ENCODE measurements at places on chromosomes 11 and 22.
A peak's percentile ranks its signal among the peaks of the same experiment; 100 is the strongest.

DNA sequence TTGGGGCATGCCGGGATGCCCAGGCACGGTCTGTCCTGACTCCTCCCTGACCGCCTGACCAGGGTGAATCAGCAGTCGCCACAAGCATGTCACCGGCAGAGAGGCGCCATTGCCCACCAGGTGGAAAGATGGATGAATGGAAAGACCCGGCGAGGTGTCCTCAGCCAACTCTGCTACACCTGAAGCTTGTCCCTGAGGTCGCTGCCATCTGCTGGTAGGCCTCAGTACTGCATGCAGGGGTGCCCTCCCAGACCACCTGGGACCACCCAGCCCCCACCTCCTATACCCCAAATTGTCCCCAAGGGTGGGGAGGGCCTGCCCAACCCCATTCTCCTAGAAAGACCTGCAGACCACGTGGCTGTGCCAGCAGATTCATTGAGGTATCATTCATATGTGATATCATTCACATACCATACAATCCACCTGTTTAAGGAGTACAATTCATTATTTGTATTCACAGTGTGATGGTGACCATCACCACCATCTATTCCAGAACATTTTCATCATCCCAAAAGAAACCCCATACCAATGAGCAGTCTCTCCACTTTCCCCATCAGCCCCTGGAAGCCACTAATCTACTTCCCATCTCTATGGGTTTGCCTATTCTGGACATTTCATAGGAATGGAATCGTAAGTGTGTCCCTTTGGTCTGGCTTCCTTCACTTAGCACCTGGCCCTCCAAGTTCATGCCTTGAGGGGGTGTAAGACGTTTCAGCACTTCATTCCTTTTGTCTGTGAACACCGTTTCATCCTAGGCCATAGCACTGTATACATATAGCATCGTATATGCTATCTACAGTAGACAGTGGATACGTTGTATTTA is 17.5 kb downstream of the FGF3 start:
- H3K36me3 ChIP-seq, result no peaks in the 10 kb centered on the region
- H3K27me3 ChIP-seq, result no peaks in the 10 kb centered on the region
- H3K27ac ChIP-seq, result no peak overlapping the region

- no peaks in the 10 kb centered on the region for H3K27me3 ChIP-seq
- no peak overlapping the region for H3K27ac ChIP-seq
- no peaks in the 10 kb centered on the region for H3K4me1 ChIP-seq
- H3K36me3 ChIP-seq, result no peaks in the 10 kb centered on the region
These were observed 18.4 kb downstream of the DEUP1 start for GRCh38 chr11:93348930-93349329.

GRCh38 chr22:29041408-29041807 is 20.2 kb downstream of the C22orf31 start:
- peaks cover 11% of the 10 kb centered on the region for H3K4me1 ChIP-seq
- DNase-seq, result no peak
- H3K27ac ChIP-seq, result no peak overlapping the region
- peaks cover 3% of the 10 kb centered on the region for H3K27me3 ChIP-seq
- H3K36me3 ChIP-seq, result no peaks in the 10 kb centered on the region
- no peak overlapping the region for H3K4me3 ChIP-seq

- no peaks in the 10 kb centered on the region for H3K4me1 ChIP-seq
- no peaks in the 10 kb centered on the region for H3K36me3 ChIP-seq
- H3K27me3 ChIP-seq, result peaks cover 7% of the 10 kb centered on the region
- H3K27ac ChIP-seq, result no peak overlapping the region
- no peak overlapping the region for H3K4me3 ChIP-seq
These were observed 502.9 kb downstream of the BRD1 start for GRCh38 chr22:49324527-49325491.

DNA sequence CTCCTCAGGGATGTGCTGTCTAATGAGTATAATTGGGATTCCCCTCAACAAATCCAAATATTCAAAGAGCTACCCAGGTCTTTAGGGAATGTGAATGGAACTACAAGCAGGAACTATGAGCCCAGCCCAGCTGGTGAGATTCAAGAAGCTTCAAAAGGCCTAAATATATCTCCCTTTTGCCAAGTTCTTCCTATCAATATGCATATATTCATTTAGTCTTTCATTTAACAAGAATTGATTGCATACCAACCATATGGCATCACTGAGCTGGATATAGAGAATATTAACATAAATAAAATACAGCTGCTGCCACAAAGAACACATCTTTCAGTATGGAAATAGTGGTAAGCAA is 58.9 kb upstream of the PRSS23 start:
- H3K27me3 ChIP-seq, result peaks cover 2% of the 10 kb centered on the region
- DNase-seq, result no peak
- peaks cover 5% of the 10 kb centered on the region for H3K4me1 ChIP-seq
- H3K4me3 ChIP-seq, result no peak overlapping the region
- H3K27ac ChIP-seq, result no peak overlapping the region

- H3K27me3 ChIP-seq, result no peaks in the 10 kb centered on the region
- H3K4me3 ChIP-seq, result no peak overlapping the region
- H3K27ac ChIP-seq, result no peak overlapping the region
- peaks cover 8% of the 10 kb centered on the region for H3K4me1 ChIP-seq
- H3K36me3 ChIP-seq, result no peaks in the 10 kb centered on the region
These were observed 46.4 kb upstream of the ARHGAP42 start for GRCh38 chr11:100640646-100641045.

- no peaks in the 10 kb centered on the region for H3K36me3 ChIP-seq
- H3K4me3 ChIP-seq, result no peak overlapping the region
- no peak overlapping the region for H3K27ac ChIP-seq
- peaks cover 2% of the 10 kb centered on the region for H3K27me3 ChIP-seq
These were observed 54.0 kb downstream of the C11orf91 start for GRCh38 chr11:33646629-33647028.

DNA sequence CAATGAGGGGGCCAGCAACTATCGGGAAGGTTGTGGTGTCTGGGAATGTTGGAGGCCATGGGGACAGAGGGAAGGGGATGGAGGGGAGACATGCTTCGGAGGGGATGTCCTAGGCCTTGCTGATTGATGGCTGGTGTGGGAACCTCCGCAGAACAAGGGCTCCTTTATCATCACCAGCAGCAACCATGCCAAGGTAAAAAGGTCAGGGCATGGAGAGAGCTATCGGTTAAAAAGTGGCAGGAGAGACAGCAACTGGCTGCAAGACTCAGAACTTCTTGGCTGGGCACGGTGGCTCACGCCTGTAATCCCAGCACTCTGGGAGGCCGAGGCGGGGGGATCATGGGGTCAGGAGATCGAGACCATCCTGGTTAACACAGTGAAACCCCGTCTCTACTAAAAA is 3.0 kb downstream of the GSTT4 start:
- H3K27me3 ChIP-seq, result peaks cover 10% of the 10 kb centered on the region
- peak overlapping the region; percentile 52 for H3K27ac ChIP-seq
- no peak overlapping the region for H3K4me3 ChIP-seq
- H3K36me3 ChIP-seq, result peaks cover 5% of the 10 kb centered on the region
- peaks cover 31% of the 10 kb centered on the region for H3K4me1 ChIP-seq

GRCh38 chr11:88515002-88515401 is 177.5 kb upstream of the CTSC start:
- no peaks in the 10 kb centered on the region for H3K27me3 ChIP-seq
- no peak overlapping the region for H3K4me3 ChIP-seq
- no peak for DNase-seq
- no peak overlapping the region for H3K27ac ChIP-seq

DNA sequence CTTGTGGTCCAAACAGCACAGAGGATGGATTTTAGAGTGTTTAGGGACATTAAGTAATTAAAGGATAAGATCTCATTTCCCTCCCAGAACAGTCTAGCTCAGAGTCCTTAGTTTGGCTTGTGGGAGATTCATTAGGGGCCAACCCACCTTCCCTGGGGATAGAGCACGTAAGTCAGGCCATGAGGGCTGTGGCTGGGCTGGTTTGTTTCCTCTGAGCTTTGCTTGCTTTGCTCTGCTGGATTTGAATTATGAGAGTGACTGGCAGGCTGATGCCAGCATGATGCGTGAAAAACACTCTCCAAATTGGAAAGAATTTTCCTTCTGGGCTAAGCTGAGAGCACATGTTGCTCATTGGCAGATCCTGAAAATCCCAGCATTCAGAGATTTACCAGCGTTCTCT is 84.7 kb upstream of the HEPHL1 start:
- H3K4me1 ChIP-seq, result no peaks in the 10 kb centered on the region
- H3K4me3 ChIP-seq, result no peak overlapping the region
- H3K27ac ChIP-seq, result no peak overlapping the region
- no peaks in the 10 kb centered on the region for H3K36me3 ChIP-seq
- H3K27me3 ChIP-seq, result peaks cover 1% of the 10 kb centered on the region

- no peak for DNase-seq
- peaks cover 2% of the 10 kb centered on the region for H3K27me3 ChIP-seq
- no peak overlapping the region for H3K4me3 ChIP-seq
- no peak overlapping the region for H3K27ac ChIP-seq
- H3K4me1 ChIP-seq, result peaks cover 3% of the 10 kb centered on the region
These were observed 13.1 kb downstream of the GRIK4 start for GRCh38 chr11:120524536-120525085.

DNA sequence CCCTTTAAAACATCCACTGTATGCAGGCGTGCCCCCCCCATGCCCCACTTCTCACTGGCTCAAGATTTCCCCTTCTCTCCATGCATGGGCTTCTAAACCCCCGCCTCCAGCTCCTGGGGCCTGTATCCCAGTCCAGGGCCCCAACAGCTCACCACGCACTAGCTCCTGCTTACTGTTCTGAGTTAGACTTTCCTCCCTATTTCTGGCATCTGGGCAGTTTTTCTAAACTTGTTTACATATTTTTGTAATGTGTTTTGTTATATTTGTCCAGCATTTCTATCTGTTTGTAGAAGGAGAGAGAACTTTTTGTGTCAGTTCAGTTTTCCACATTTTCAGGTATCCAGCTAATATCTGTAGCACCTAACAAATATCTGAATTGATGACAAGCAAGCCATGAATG is 178.5 kb downstream of the SPON1 start:
- no peak overlapping the region for H3K4me3 ChIP-seq
- no peak overlapping the region for H3K27ac ChIP-seq
- H3K27me3 ChIP-seq, result no peaks in the 10 kb centered on the region
- no peaks in the 10 kb centered on the region for H3K4me1 ChIP-seq
- peaks cover 28% of the 10 kb centered on the region for H3K36me3 ChIP-seq

DNA sequence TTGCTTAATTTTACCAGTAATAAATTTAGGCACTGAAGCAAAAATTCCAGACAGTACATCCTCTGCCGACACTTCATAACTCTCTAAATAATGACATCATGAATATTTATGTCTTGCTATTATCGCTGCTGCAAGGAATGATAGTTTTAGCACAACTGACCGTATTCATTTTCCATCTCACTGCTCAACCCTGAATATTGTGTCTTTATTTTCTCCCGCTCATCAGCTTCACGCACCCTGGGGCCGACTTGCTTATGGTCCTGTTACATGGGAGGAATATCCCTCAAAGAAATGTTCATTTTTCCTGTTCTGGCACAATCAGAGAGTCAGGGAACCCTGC is 33.3 kb downstream of the SLN start:
- H3K4me3 ChIP-seq, result no peak overlapping the region
- H3K36me3 ChIP-seq, result no peaks in the 10 kb centered on the region
- no peaks in the 10 kb centered on the region for H3K27me3 ChIP-seq
- no peak for DNase-seq
- no peak overlapping the region for H3K27ac ChIP-seq

DNA sequence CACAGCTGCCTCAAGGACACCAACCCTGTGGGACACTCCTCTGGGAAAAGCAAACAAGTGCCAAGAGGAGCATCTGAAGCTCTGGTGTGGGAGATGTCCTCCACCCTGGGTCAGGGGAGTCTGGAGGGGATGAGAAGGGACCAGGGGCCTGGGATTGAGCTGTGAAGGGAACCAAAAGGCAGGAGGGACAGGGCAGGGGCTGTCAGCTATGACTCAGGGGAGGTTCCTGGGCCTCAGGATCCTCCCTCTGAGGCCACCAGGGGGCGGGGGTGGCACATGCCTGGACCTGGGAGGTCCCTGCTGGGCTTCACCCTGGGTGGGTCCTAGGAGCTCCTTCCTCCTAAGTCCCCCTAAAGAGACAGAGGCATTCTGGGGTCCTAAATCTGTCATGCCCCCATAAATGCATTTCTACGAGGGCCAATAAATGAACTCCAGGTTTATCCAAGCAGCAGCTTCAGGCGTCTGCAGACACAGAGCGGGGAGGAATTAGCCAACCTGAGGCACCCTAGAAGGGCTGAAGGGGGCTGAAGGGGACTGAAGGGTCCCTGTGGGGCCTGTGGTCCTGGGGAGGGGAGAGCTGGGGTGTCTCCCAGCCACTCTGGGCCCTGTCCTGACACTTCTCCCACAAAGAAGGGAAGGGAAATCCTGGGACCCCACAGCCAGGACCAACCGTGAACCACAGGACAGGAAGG is 31.9 kb upstream of the IGLL5 start:
- peaks cover 5% of the 10 kb centered on the region for H3K27me3 ChIP-seq
- no peaks in the 10 kb centered on the region for H3K4me1 ChIP-seq
- H3K27ac ChIP-seq, result no peak overlapping the region
- DNase-seq, result peak; percentile 70
- H3K36me3 ChIP-seq, result no peaks in the 10 kb centered on the region
- no peak overlapping the region for H3K4me3 ChIP-seq

- no peak for DNase-seq
- H3K27ac ChIP-seq, result no peak overlapping the region
- peaks cover 1% of the 10 kb centered on the region for H3K27me3 ChIP-seq
- H3K4me1 ChIP-seq, result peaks cover 9% of the 10 kb centered on the region
- H3K4me3 ChIP-seq, result no peak overlapping the region
These were observed 13.1 kb downstream of the OR52A5 start for GRCh38 chr11:5124891-5125620.

DNA sequence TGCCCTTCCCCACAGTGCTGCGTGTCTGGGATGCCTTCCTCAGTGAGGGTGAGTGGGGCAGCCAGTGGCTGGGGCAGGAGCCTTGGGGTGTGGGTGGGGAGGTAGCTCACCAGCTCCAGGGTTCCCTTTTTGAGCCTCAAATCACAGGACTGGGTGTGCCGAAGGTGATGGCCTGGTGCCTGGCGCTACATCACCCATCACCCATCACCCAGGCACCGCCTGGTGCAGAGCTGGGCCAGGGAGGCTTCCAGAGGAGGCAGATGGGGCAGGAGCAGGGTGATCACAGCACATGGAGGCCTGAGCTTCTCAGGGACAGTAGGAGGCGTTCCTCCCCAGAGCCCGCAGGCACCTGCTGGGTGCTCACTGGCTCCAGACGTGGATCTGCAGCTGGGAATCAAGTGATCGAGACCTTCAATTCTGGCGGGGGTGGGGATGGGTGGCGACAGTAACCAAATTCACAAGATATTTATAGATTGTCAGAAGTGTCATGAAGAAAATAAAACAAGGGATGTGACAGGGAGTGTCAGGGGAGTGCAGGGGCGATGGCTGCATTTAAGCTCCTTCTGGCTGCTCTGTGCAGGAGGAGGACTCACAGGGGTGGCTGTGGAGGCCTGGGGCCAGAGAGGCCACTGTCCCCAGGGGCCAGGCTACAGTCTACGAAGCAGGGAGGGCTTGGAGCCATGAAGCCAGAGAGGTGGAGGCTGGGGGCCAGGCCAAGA is 3.2 kb downstream of the TBC1D10C start:
- H3K4me3 ChIP-seq, result peak overlapping the region; percentile 59
- peaks cover 28% of the 10 kb centered on the region for H3K4me1 ChIP-seq
- H3K27me3 ChIP-seq, result peaks cover 6% of the 10 kb centered on the region
- H3K27ac ChIP-seq, result peak overlapping the region; percentile 64

DNA sequence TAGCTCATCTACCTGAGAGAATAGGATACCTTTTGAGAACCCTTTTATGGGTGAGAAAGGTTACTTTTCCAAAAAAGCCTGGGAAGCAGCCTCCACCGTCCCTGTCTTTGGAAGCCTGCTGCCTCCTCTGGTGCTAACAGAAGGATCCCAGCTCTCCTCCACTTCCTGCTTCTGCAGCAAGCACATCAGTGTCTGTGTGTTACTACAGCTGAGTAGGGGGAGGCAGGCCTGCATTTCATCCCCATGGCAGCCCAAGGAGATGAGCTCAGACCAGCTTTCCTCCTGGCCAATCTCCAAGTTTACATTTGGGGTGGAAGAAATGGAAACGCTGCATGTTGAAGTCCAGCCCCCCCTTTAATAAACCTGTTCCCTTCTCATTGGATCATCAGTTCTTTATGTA is 7.4 kb upstream of the CCDC34 start:
- no peak overlapping the region for H3K4me3 ChIP-seq
- no peak for DNase-seq
- H3K36me3 ChIP-seq, result no peaks in the 10 kb centered on the region
- H3K27me3 ChIP-seq, result no peaks in the 10 kb centered on the region
- no peaks in the 10 kb centered on the region for H3K4me1 ChIP-seq

All from endothelial cell (in vitro differentiated cells).